NCI-H2171 (cell line): ENCODE measurements at places on chromosomes 12 and 14.
A peak's percentile ranks its signal among the peaks of the same experiment; 100 is the strongest.

DNA sequence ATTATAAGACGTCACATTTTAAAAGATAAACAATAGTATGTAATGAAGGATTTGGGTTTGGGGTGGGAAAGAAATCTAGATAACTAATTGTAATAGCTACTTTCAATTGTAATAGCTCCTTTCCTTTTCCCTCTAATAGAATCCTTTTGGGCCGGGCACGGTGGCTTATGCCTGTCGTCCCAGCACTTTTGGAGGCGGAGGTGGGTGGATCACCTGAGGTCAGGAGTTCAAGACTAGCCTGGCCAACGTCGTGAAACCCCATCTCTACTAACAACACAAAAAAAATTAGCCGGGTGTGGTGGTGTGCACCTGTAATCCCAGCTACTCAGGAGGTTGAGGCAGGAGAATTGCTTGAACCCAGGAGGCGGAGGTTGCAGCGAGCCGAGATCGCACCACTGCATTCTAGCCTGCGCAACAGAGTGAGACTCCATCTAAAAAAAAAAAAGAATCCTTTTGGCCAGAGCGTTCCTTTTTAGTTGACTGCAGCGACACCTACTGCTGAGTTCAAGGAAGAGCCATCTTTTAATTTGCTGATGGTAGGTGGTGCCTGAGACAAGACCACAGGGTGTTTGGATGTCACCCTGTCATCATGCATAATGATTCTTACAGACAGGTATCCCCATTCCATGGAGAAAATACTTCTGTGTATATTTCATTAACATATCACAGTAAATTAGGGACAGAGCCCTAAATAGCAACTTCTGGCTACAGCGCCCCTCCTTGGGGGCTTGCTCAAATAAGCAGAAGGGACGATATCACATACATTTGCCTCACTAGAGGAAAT is 79.5 kb downstream of the ARMH4 start:
- DNase-seq = peak; percentile 68

- DNase-seq = no peak
Observed at GRCh38 chr14:88551980-88552431, 2.8 kb downstream of the PTPN21 start.

- DNase-seq = no peak
Observed at GRCh38 chr14:20630340-20631022, 11.0 kb downstream of the OR6S1 start.

- DNase-seq = no peak
Observed at GRCh38 chr14:68379510-68380328, 413.1 kb downstream of the ZFP36L1 start.

- no peak for DNase-seq
Observed at GRCh38 chr14:93064411-93065271, 51.1 kb downstream of the ITPK1 start.

DNA sequence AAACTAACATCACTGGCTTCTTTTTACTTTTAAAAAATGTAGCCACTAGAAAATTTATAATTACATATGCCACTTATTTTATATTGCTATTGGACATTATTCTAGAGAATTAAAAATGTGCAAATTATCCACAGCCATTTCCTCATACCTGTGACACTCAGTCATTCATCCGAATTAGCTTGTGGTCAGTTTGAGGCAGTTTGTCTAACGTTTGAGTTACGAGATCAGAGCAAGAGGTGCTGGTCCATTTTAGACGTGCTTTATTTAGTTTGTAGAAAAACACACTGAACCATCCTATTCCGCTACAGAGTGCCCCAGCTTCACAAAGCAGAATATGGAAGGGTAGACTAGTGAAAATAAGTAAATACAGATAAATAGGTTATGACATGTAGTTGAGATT is 513.0 kb downstream of the NRXN3 start:
- DNase-seq = no peak

- no peak for DNase-seq
Observed at GRCh38 chr12:89160716-89161123, 191.6 kb downstream of the DUSP6 start.

DNA sequence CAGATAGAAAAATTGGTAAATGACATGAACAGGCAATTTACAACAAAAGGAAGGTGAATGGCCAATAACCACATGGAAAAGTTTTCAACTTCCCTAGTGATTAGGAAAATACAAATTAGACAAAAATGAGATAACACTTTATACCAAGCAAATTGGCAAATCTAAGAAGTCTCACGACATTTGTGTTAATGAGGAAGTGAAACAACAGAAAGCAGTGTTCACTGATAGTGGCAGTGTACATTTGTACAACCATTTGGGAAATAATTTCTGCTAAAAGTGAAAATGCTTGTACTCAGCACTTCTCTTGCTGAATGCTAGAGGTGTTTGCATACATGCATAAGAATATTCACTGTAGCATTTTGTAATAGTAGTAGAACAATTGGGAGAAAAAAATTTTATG is 126.6 kb downstream of the LLPH start:
- no peak for DNase-seq

GRCh38 chr12:109875572-109876131 is 4.7 kb downstream of the GLTP start:
- DNase-seq = no peak

GRCh38 chr14:29810682-29811081 is 117.0 kb downstream of the PRKD1 start:
- no peak for DNase-seq

- peak; percentile 6 for DNase-seq
Observed at GRCh38 chr12:44589697-44590096, 286.4 kb downstream of the NELL2 start.

DNA sequence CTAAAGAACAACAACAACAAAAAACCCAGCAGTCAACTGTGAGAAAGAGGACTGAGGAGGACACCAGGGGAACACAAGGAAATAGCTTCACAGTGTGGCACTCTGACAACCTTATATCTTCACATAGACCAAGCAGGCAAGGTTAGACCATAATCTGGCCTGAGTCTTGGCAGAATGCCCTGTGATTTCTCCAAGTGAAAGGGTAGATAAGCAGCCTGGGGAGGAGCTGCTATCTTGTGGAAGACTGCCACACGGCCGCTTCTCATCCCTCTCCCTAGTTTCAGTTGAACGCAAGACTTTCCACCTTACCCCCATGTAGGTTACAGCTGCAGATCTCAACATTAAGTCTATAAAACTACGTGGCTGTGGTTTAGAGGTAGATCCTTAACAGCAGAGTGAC is 3.7 kb downstream of the SLC25A21 start:
- DNase-seq = no peak

DNA sequence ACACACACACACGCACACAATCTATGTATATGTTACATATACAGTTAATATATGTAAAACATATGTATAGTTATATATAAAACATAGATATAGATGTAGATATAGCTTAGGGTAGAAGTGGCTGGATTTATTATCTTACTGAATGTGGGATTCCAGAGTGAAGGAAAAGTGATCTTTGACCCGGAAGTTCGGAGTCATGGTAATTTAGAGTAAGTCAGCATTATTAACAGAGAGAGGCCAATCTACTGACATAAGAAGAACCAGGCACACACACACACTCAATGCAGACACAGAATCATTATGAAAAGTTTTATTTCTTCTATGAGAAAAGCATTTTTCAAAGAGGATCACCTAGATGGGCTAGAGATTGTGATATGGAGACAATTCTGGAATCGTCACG is 384.2 kb upstream of the NOVA1 start:
- no peak for DNase-seq

- no peak for DNase-seq
Observed at GRCh38 chr12:31687101-31687527, 27.6 kb downstream of the ETFBKMT start.

- DNase-seq = no peak
Observed at GRCh38 chr14:91681118-91681517, 50.8 kb downstream of the CATSPERB start.

GRCh38 chr14:95268350-95268749 is 51.4 kb downstream of the CLMN start:
- DNase-seq = no peak

DNA sequence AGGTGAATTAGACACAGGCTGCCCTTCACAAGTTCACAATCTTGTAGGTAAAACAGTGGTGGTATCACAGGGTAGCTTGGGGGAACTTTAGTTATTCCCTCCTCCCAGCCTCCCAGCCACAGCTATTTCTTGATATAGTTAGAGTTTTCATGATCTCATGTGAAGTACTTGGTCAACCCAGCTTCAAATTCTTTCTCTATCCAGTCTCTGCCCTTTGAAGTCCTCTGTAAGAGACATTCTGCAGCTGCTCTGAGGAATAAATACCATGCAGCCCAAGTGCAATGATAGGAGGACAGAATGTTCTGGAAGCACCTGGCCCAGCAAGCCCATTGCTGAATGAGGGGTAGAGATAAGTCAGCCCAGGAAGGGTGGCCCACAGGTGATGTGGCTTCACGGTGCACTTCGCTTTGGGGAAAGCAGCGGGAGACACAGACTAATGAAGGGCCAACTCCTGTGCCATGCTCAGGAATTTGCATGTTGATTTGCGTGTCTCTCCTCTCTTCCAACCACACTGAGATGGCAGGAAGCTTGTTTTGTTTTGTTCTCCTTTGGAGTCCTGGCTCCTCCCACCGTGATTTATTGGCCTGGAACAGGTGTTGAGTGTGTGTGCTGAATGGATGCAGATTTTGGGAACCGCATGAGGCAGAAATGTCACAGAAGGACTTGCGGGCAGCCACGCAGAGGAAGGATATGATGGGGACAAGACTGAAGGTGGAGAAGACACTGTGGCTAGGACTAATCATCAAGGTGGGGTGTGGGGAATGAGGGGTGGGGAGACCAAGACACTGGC is 8.0 kb upstream of the TXNRD1 start:
- no peak for DNase-seq

DNA sequence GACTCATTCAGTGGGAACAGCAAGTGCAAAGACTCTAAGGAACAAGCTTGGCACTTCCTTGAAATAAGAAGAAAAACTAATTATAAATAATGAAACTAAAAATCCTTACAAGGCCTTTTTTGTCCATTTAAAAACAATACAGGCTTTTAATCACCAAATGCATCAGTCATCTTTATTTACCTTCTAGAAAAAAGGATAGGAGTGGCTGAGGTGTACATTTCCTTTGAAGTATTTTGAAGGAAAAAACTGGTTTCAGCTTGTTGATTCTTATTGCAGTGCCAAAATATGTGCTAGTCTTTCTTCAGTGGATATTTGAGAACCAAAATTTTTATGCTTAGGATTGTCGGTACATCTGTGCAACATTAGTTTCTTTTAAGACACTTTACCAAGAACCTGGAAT is 29.8 kb downstream of the MED21 start:
- DNase-seq = no peak

DNA sequence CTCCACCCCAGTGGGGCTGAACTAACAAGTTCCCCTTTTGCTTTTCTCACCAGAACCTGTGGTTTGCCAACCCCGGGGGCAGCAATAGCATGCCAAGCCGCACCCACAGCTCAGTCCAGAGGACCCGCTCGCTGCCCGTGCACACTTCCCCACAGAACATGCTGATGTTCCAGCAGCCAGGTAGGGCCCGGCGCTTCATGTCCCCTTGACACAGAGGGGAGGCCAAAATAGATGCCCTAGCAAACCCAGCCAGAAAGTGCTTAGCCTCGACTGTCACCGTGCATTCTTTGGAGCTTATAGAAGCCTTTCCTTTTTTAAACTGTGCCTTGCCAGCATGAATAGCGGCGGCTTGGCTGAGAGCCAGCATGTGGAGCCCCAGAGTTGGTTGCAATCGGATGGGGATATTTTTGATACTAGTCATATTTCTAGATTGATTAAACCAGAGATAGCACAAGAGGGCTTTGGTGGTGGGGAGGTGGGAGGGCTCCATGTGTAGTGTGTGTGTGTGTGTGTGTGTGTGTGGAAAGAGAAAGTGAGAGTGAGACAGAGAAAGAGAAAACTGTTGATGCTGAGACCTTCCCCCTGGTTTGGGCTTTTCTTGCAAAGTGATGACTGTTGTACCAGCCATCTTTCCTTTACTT is 126.1 kb downstream of the GCH1 start:
- no peak for DNase-seq

- peak; percentile 78 for DNase-seq
Observed at GRCh38 chr12:1318327-1319031, 275.9 kb downstream of the FBXL14 start.

- DNase-seq = no peak
Observed at GRCh38 chr14:69539631-69540410, 34.9 kb downstream of the CCDC177 start.

DNA sequence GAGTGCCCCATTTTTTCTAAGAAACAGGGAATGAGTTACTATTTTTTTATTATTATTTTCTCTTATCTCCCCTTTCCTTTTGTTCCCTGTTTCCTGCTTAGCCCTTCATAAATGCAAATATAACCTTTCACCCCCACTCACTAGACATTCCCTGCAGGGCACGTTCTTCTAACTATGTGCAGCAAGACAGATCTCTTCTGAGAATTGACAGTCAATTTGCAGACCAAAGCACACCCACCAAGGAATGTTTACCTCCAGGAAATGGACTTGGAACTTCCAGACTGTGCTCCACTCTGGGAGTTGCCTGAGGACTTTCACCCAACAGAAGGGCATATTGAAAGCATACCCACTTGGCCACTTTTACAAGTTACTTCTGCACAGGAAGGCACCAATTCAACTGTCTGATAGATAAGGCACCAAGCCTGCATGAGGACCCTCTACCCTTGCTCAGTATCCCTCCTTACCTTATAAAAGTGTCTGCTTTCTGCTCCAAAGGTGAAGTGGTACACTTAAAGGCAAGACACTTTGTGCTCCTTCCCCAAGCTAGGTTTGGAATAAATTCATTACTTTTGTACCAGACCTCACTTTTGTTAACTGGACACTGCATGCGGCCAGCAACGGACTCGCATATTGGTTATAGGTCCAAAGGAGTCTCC is 6.5 kb downstream of the TAS2R19 start:
- DNase-seq = no peak

- DNase-seq = no peak
Observed at GRCh38 chr14:82009076-82009475, 475.4 kb upstream of the SEL1L start.

DNA sequence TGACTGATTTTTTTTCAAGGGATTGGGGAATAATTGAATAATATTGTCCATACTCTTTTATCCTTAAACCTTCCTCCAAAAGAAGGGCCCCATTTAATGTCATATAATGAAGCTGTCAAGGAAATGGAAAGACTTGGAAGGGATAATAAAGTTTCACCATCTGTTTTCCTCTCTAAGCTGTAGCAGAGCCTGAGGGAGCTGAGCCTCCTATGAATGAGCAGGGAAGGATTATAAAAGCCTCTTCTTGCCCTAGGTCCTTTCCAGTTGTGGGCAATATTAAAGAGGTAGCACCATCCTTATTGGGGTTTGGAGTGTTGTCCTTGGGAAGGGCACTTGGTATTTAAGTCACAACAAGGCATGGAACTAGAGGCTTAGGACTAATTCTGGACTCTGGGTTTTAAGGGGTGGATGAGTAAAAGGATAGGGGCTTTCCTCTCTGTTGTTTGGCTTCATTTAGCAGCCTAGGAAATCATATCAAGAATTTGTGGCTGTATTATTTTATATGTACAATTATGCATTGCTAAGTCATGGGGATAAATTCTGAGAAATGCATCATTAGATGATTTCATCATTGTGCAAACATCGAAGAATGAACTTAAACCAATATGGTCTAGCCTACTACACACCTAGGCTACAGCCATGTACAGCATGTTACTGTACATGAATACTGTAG is 408.5 kb upstream of the DCN start:
- no peak for DNase-seq

- peak; percentile 61 for DNase-seq
Observed at GRCh38 chr14:105163040-105163742, 5.4 kb downstream of the JAG2 start.
